ENCODE measurements at places on chromosomes 4 and X.

- no peak for DNase-seq
Measured at GRCh38 chr4:2290974-2291704, 29.2 kb upstream of the MXD4 start.

- no peak for DNase-seq
Measured at GRCh38 chr4:793093-793861, 32.7 kb downstream of the CPLX1 start.

DNA sequence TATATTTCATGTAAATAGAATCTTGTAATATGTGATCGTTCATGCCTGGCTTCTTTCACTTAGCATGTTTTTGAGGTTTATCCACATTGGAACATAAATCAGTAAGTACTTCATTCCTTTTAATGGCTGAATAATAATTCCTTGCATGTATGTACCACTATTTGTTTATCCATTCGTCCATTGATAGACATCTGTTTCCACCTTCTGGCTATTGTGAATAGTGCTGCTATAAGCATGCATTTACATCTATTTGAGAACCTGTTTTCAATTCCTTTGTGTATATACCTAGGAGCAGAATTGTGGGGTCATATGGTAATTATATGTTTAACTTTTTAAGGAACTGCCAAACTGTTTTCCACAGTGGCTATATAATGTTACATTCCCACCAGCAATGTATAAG, 356.7 kb upstream of the DIPK2B start:
- DNase-seq: no peak

- DNase-seq: no peak
Measured at GRCh38 chr4:100317032-100317864, 127.0 kb upstream of the DDIT4L start.

- no peak for DNase-seq
Measured at GRCh38 chrX:152821145-152821765, 9.3 kb downstream of the CETN2 start.
